ENCODE measurements at places on chromosomes 6 and 20. TPM values are rescaled to one million over a fixed set of nuclear protein-coding genes. Genes with fewer than 3 reads are reported as not detected.
A peak's percentile ranks its signal among the peaks of the same experiment; 100 is the strongest.

SLC22A2 gene
- total RNA-seq: not detected

GRCh38 chr6:56902641-56903464 is 52.1 kb upstream of the BEND6 start:
- DNase-seq: peak; percentile 99

SLC13A3 gene
- 0.59 TPM for total RNA-seq

DNA sequence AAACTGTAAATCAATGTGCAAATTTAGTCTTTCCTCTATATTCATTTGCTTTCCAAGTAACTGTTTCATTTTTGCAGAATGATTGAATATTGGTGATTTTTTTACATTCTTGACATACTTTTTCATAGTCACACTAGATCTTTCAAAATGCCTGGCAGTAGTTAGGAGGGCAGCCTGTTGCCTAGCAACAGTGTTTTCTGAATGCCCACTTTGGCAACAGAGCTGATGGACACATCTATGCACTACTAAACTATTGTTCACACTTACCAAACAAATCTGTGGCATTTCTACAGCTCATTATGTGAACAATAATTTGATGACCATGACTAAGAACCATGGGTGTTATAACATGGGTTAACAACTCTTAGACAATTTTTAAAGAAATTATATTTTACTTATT is 438.0 kb upstream of the IMPG1 start:
- DNase-seq: no peak

- peak; percentile 69 for DNase-seq
Observed at GRCh38 chr6:134041093-134041492, 11.3 kb downstream of the SLC2A12 start.

SLC26A8 gene
- not detected for total RNA-seq

DNA sequence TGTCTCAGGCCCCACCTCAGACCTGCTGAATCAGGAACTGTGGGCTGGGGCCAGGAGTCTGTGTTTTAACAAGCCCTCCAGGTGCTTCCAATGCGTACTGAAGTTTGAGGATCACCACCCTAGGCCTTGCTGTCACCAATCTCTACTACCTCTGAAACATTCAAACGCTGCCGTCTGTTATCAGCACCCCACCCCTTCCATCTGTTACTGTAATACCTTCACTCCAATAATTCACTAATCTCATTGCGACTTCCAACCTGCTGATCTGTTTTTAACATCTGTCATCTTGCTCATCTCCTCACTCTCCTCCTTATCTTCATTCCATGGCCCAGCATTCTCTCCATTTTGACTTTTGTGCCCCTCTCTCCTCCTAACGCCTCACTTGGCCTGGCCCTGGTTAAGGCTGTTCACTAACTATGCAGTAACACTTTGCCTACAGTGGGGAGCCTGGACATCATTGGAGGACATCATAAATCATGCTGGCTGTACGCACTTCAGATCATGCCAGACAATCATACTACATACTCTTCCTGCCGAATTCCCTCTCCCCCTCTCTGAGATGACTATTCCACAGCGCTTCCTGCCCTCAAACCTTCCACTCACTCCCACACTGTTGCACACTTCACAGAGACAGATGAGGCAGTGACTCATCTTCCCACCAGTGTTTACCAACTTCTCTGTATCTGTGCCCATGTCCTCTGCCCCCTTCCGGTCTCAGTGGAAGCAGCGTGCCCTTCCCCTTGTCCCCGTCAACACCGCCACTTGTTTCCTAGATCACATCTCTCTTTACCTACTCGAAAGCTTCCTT is 3.0 kb upstream of the GUCA1B start:
- DNase-seq: peak; percentile 63

- peak; percentile 44 for DNase-seq
Observed at GRCh38 chr6:75791881-75792280, 42.8 kb downstream of the MYO6 start.

GRCh38 chr6:163651915-163652668 is 237.6 kb downstream of the QKI start:
- peak; percentile 5 for DNase-seq

Data from myocyte (in vitro differentiated cells).